ENCODE measurements at places on chromosomes 5 and 9.

DNA sequence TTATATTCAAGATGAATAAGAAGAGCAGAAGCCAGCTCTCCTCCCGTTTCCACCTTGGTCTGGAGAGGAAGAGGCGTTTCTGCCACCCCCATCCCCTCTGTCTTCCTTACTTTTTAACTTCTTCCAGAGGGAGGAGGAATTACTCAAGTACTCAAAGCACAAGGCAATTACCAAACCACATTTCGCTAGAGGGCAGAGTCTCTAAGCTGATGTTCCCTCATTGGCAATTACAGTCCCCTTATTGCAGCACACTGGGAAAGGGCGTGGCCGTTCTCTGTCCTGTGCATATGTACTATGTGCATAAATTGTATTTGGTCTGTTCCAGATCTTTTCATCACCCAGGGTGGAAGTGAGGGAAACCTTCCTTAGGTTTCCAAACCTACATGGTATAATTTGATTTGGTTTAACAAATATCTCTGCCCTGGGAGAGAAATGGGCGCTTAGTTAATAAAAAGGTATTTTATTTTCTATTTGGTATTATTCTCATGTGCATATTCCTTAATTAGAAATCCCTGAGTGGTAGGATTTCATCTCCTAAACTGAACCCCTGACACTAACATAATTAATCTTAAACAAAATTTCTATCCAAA lies 29.8 kb upstream of the ALDOB start:
- DNase-seq: peak; percentile 47
- no peaks in the 10 kb centered on the region for H3K27me3 ChIP-seq
- no peaks in the 10 kb centered on the region for H3K36me3 ChIP-seq
- no peaks in the 10 kb centered on the region for H3K4me1 ChIP-seq

DNA sequence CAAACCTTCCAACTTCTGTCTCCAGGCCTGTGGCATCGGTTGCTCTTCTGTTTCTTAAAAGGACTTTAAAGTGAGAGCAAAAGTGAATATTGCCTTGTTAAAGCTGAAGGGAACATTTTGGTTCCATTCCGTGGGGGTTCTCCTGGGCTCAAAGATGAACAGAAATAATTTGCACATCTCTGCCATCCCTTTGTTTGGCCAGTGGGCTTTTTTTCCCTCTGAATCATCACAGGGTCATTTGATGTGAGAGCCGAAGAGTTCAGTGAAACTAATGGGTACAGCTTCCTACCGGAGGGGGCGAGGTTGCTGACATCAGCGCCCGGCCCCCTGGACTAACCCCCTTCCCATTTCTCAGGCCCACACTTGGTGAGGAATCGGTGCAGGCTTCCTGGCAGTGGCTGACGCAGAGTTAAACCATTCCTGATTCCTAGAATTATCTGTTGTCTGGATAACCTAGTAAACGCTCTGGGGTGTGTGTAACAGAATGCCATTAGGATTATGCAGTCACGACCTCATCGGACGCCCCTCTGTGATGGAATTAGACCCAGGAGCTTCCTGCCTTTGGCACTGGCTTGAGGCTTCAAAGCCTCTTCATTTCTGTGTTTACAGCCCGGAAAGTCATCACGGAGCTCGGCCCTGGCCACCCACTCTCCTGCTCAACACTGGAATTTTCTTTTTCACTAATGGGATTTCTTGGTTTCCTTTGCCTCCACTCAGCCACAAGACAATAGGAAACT lies 61.6 kb upstream of the RPL26L1 start:
- peaks cover 54% of the 10 kb centered on the region for H3K4me1 ChIP-seq
- H3K4me3 ChIP-seq: peak overlapping the region; percentile 37
- DNase-seq: no peak

DNA sequence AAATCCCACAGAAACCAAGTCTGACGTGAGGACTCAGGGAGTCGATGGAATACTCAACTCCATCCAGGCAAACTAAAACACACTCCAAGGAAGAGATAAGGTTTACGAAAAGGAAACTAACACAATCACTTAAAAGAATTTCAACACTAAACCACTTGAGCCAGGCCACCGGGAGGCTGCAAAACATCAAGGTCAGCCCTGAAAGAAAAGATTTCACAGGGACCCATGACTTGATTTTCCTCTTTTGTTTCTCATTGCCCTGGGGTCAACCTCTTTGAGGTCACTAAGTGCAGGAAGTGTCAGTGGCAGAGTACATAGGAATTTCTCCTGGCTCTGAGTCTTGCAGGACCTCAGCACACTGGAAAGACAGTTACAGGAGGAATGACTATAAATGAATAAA lies 77.8 kb upstream of the TARS1 start:
- DNase-seq: peak; percentile 28
- H3K36me3 ChIP-seq: no peaks in the 10 kb centered on the region

DNA sequence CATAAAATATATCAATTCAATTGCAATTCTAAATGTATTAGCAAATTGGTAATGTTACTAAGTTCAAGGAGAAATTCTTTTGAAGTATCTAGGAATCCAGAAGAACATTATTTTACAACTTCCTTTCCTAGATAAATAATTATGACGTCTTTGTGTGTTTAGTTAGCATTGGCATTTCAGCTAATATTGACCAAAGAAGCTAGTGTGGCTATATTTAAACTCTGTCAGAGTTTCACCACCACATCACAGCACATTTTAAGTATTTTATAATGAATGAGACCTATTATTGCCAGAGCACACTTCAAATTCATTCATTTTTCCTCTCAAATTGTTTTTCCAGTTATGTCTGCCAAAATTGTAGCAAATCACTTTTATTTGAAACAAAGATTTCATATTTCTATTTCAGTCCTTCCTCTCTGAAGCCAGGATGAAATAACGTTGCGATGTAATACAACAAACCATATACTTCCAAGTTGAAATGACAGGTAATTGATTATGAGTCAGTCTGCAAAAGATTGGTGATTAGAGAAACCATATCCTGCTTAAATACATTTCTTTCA lies 18.9 kb downstream of the PLK2 start:
- no peaks in the 10 kb centered on the region for H3K27me3 ChIP-seq
- no peak for DNase-seq
- no peaks in the 10 kb centered on the region for H3K36me3 ChIP-seq
- no peaks in the 10 kb centered on the region for H3K4me1 ChIP-seq
- no peak overlapping the region for H3K27ac ChIP-seq

GRCh38 chr9:128365525-128365924 lies 5.6 kb upstream of the URM1 start:
- no peaks in the 10 kb centered on the region for H3K27me3 ChIP-seq
- H3K4me1 ChIP-seq: peaks cover 32% of the 10 kb centered on the region
- DNase-seq: no peak
- H3K4me3 ChIP-seq: peak overlapping the region; percentile 48
- H3K36me3 ChIP-seq: no peaks in the 10 kb centered on the region
- H3K27ac ChIP-seq: no peak overlapping the region

DNA sequence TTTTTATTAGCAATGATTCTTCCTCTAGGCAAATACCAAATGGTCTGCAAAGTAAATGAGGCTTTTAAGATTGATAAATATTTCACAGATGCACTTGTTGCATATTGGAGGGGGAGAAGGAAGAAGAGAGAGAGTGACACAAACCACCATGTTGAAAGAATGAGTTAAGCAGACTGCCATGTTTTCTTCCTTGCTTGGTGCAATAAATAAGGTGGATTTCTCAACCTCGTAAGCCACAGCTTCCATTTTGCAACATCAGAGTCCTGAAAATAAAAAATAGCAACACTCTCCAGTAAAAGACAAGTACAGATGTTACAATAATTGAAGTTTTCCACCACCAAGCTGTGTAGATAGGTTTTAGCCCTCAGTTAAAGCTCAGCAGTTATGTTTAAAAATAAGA lies 202.9 kb downstream of the SGCD start:
- DNase-seq: no peak
- H3K27me3 ChIP-seq: no peaks in the 10 kb centered on the region
- no peaks in the 10 kb centered on the region for H3K4me1 ChIP-seq
- H3K36me3 ChIP-seq: no peaks in the 10 kb centered on the region

GRCh38 chr9:7613931-7614330 lies 185.6 kb downstream of the DMAC1 start:
- H3K27me3 ChIP-seq: no peaks in the 10 kb centered on the region
- no peaks in the 10 kb centered on the region for H3K36me3 ChIP-seq
- H3K27ac ChIP-seq: no peak overlapping the region
- H3K4me3 ChIP-seq: no peak overlapping the region
- no peak for DNase-seq

DNA sequence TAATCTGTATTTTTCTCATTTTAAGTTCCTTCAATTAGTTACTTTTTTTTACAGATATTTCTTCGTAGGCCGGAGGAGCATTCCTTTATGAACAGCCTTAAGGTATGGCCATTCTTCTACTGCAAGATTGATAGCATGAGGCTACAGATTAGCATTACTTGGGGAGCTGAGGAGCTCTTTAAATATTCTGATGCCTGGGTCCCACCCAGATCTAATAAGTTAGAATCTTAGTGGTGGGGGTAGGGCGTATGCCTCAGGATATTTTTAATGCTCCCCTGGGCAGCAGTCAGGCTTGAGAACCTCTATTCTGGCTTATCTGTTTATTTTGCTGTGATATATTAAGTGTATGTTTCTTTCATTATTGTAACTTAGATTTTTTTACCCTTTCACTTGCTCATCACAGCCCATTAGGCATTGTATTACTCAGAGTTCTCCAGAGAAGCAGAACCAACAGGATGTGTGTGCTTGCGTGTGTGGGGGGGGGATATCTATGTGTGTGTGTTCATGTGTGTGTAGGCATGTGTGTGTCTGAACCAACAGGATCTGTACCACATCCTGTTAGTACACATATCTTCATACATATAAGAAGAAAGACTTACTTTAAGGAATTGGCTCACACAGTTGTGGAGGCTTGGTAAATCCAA lies 91.8 kb upstream of the MTAP start:
- DNase-seq: no peak
- no peak overlapping the region for H3K4me3 ChIP-seq
- H3K27ac ChIP-seq: no peak overlapping the region
- H3K27me3 ChIP-seq: no peaks in the 10 kb centered on the region
- no peaks in the 10 kb centered on the region for H3K4me1 ChIP-seq

DNA sequence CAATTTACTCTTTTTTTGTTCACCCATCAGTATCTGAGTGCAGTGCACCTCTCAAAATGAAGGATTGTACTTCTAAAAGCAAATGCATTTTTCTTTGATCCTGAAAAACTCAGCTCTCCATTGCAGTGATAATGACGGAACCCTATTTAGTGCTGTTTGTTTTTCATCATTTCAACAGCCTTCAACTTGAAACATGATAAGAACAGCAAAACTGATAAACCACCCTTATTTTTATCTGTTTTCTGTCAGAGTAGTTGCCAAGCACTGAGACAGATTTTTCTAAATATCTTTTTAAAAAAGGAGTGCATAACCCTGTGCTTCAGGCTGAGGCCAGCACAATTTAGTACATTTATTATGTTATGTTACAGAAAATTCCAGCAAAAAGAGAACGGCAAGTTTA lies 549.8 kb upstream of the DMAC1 start:
- no peak overlapping the region for H3K4me3 ChIP-seq
- H3K27me3 ChIP-seq: no peaks in the 10 kb centered on the region
- no peak for DNase-seq
- H3K36me3 ChIP-seq: no peaks in the 10 kb centered on the region
- no peak overlapping the region for H3K27ac ChIP-seq

GRCh38 chr5:80973027-80973426 lies 12.9 kb downstream of the RASGRF2 start:
- H3K27ac ChIP-seq: no peak overlapping the region
- DNase-seq: no peak
- peaks cover 37% of the 10 kb centered on the region for H3K4me1 ChIP-seq

DNA sequence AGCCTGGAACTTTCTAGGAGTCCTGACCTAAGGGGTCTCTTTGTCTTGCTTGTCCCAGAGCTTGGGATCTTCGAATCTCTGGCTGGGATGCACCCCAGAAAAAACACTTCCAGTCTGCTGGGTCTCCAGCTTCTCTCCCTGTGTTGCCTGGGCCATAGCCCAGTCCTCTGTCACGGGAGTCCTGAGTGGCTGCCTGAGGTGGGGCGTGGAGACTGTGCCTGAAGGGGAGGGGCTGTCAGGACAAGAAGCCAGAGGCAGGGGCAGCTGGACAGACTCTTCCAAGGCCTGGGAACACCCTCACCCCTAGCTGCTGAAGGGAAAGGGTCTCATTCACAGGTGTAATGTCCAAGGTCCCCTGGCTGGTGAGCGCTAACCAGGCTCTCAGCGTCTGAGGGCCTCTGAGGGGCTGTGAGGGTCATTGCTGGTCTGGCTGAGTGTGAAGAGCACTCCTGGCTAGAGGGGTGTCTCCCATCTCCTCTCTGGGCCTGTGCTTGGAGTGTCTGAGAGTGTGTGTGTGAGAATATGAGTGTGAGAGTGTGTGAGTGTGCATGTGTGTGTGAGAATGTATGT lies 20.4 kb upstream of the COL27A1 start:
- H3K4me3 ChIP-seq: no peak overlapping the region
- no peaks in the 10 kb centered on the region for H3K27me3 ChIP-seq
- H3K36me3 ChIP-seq: no peaks in the 10 kb centered on the region

GRCh38 chr9:137383081-137383783 lies 39.7 kb downstream of the EXD3 start:
- DNase-seq: peak; percentile 22
- no peak overlapping the region for H3K27ac ChIP-seq
- H3K27me3 ChIP-seq: no peaks in the 10 kb centered on the region
- no peak overlapping the region for H3K4me3 ChIP-seq
- peaks cover 13% of the 10 kb centered on the region for H3K4me1 ChIP-seq

DNA sequence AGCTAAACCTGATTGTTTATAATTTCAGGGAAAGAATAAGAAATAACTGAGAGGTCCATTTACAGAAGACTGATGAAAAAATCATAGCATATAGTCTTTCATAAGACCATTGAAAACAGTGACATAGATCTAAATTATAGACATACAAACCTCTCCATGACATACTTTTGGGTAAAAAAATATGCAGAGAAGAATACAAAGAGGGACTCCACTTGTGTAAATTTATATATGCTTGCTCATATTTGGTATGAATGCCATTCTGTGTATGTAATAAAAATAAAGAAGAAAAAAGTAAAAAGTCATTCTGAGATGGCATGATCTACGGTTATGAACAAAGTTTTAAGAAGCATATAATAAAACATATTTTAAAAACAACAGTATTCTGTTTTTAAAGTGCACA lies 310.7 kb downstream of the ASTN2 start:
- H3K27me3 ChIP-seq: no peaks in the 10 kb centered on the region
- H3K27ac ChIP-seq: no peak overlapping the region
- no peak overlapping the region for H3K4me3 ChIP-seq
- no peaks in the 10 kb centered on the region for H3K36me3 ChIP-seq
- no peaks in the 10 kb centered on the region for H3K4me1 ChIP-seq
- no peak for DNase-seq

GRCh38 chr5:143395638-143396352 lies 7.7 kb downstream of the NR3C1 start:
- H3K4me3 ChIP-seq: peak overlapping the region; percentile 16
- peak overlapping the region; percentile 30 for H3K27ac ChIP-seq
- DNase-seq: no peak
- peaks cover 50% of the 10 kb centered on the region for H3K4me1 ChIP-seq
- no peaks in the 10 kb centered on the region for H3K36me3 ChIP-seq

DNA sequence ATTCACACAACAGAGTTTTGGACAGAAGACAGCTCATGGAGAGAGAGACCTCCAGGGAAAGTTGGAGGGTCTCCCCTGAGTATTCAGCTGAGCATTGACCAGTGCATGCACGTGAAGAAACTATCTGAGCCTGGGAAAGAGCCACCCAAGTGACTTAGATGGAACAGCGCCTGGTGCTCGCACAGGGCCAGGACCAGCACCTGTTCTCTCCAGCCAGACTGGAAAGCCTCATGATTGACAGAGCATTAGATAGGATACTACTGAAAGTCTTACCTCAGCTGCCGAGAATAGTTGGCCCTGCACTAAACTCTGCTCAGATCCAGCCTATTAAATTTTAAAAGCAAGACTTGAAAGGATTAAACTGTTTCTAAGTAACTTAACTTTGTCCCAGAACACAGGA lies 28.3 kb upstream of the NEURL1B start:
- no peaks in the 10 kb centered on the region for H3K36me3 ChIP-seq
- peaks cover 4% of the 10 kb centered on the region for H3K4me1 ChIP-seq
- no peak overlapping the region for H3K4me3 ChIP-seq
- no peak for DNase-seq
